ENCODE measurements at places on chromosomes 11 and 22.

GRCh38 chr22:33012833-33013450, 45.2 kb downstream of the SYN3 start:
- no peak for DNase-seq

- peak; percentile 29 for DNase-seq
These were observed at the start of gene C1QTNF6 for GRCh38 chr22:37187891-37188761. C1QTNF6 (minus strand) TSS chr22:37188247; CDS start chr22:37188213, 34 bp downstream.

DNA sequence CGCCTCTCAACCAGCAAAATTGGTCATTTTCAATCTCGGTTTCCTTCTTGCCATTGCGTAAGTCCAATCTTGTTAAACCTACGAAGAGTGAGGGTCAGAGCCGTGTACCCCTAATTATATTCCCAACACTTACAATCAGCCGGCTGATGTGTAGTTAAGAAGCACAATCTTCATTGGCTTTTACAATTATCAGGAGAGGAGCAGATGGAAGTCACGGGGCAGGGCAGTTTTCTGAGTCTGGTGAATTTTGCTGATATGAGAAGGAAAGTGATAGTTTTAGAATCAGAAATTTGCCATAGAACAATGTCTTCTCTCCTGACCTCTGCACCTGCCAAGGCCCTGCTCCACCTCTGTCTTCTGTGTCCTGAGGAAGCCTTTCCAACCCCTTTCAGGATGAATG, 35.0 kb upstream of the ATXN10 start:
- no peak for DNase-seq

DNA sequence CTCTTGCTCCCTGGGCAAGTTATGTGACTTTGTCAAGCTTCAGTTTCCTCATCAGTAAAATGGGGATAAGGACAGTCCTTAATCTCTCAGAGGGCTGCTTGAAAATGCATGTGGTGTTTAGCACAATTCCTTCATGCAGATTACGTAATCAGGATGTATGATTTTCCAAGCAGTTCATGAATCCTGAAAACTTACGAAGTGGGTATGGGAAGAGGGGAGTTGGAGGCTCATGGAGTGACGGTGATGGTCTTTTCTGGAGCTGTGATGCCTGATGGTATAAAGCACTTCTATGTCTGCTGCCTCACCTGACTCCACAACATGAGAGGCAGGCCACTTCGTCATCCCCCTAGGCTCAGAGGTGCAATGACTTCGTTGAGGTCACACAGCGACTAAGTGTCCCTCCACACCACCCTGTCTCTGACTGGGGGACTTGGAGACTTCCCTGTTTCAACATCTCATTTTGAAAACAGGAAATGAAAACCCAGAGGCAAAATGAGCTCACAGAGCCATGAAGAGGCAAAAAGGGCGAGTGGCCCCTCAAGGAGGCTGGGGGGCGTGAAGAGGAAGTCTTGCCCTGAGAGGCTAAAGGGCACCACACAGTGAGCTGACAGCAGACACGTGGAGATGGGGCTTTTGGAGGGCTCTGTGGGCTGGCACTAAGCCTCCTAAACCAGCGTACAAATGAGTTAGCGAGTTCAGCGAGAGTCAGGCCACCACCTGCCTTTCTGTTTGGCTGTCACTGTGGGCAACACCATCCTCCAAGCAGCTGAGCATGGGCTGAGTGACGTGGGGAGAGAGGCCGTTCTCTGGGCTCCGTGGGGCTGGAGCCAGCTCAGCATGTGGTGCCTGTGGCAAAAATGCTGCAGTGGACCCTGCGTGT, 10.1 kb downstream of the MCM5 start:
- DNase-seq: no peak

DNA sequence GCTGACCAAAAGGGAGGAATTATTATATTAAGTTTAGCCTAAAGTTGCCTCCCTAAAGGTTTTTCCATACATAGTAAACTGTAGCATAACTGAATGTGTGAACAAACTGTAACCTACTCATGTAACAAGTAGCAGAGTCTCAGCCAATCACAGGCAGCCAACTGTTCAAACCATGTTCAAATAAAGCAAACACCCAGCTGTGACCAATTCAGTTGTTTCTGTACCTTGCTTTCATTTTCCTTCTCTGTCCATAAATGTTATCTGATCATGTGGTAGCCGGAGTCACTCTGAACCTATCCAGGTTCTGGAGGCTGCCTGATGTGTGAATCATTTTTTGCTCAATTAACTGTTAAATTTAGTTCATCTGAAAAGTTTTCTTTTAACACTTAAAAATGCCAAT, 373.5 kb downstream of the GUCY1A2 start:
- no peak for DNase-seq

GRCh38 chr11:67264877-67265632, 1.2 kb upstream of the GRK2 start:
- DNase-seq: peak; percentile 27

DNA sequence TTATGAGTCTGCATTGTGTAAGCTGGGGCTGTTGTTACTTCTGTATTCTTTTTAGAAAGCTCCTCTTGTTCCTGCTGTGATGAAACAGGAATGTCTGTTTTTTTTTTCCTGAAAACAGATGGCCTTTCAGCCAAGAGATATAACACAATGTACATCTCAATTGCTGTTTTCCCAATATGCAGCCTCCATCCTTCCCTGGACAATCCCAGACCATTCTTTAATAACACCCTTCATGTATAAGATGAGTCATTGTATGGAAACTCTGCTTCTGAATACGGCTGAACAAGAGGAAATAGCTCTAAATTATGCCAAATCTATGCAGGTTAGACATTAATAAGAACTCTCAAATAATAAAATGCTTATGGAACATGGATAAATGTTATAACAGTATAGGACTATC, 60.2 kb upstream of the LRRC4C start:
- DNase-seq: no peak

GRCh38 chr11:130181295-130182272, 22.0 kb downstream of the ST14 start:
- DNase-seq: no peak

DNA sequence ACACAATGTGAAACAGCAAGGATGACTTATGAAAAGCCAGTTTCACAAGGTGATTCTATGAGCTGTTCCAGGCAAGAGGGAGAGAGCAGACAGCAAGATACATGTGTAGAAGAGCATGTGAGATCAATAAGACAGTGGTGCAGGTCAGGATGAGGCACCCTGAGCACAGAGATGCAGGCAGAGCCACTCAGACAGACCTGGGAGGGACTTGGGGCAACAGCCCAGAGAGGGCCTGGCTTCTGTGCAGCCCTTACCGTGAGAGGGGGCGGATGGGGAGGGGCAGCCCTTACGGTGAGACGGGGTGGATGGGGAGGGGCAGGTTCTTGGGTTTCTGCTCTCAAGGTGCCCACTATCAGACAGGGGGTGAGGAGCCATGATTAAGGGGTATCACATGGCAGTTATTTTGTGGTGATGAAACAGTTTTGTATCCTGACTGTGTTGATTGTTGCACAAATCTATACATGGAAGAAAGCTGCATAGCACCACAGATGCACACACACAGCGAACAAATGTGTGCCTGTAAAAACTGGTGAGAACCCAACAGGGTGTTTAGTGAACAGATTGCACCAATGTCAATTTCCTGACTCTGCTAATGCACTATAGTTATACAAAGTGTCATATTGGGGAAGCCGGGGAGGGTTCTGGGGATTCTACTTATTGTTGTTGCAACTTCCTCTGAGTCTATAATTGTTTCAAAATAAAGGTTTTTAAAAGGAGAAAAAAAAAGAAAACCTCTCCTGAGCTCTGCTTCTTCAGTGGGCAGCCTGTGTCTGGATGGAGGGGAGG, 5.2 kb upstream of the C22orf42 start:
- DNase-seq: no peak

- no peak for DNase-seq
These were observed 19.5 kb downstream of the ARFGAP3 start for GRCh38 chr22:42837556-42837955.

DNA sequence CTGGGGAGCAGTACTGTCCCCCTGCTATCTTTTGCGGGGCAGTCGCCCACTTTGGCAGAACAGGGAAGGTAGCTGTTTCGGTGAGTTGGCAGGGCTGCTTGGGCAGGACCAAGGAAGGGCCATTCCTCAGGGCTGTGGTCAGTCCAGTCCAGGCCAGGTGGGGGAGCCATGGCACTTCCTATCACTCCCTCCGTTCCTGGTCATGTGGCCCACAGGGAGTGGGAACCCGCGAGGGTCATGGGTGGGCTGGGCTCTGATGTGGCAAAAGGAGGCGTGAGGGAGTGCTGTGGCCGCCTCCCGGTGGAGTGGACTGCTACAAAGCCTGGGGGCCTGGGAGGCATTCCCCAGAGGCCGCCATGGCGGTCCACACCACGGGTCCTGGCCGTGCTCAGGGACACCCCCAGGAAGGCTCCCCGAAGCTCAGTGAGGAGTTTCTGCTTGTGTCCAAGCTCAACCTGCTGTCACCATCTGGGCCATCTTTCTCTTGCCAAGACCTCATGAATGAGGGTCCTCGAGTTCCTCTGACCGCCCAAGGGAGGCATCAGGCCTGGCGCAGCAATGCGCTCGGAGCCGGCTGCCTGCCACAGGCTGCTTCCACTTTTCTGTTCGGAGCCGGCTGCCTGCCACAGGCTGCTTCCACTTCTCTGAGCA, 11.9 kb downstream of the CHID1 start:
- no peak for DNase-seq

DNA sequence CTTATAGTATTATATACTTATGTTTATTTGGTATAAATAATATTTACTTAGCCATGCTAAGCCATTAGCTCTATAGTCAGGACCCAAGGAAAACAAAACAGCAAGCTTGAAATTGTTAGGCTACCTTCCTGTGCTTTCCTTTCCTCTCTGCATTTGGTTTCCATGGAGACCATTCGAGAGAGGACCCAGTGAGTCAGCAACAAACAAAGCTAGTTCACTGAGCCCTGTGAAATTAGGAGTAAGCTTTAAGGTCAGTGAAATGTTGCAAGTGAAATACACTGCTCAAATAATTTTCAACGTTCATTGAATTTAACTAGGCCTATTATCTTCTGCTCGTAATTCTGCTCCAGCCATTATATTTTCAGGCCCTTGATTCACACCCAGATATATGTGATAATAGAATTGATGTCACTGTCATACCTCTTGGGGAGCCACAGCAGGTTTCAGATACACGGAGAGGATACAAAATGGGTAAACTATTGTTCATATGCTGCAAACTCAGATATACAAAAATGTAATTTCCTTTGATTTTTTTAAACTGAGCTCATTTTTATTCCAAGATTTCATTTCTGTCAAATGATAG, 9.1 kb upstream of the OR10D3 start:
- DNase-seq: no peak

DNA sequence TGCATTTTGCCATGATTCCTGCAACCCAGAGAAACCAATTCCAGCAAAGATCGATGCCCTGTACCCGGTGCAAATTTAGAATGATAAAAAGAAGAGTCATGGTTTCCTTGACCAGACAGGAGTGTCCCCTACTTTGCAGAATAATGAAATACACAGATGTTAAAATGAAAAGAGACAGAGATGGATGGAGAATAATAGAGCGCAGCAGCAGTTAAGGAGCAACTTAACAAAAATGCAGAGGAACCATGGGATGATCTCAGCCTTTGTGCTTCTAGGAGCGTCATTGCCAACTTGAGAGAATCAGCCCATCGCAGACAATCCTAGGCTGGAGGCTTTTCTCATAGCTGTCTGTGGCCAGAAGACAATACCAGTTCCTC, 127.1 kb downstream of the LDLRAD3 start:
- no peak for DNase-seq

- no peak for DNase-seq
These were observed 27.6 kb downstream of the KCTD17 start for GRCh38 chr22:37079158-37079557.
